CD4-positive, CD25-positive, alpha-beta regulatory T cell (primary cell): ENCODE measurements at places on chromosomes 4 and X. TPM values are rescaled to one million over a fixed set of nuclear protein-coding genes. Genes with fewer than 3 reads are reported as not detected.

DNA sequence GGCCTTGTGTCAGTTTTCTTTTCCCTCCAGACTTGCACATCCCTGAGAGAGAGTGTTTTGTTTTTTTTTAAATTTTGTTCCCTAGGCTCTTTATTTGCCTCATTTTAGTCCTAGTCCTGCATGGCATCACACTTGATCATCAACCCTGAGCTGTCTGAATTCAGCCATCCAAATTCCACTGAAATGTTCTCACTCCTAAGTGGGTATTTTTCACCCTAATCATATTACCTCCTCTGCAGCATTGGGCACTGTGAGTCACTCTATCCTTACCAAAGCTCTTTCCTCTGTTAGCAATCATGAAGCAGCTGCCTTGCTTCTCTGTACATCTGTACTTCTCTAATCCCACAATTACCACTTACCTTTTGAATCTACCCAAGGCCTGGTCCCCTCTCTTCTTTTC, 356.6 kb upstream of the MAGEB2 start:
- no peak overlapping the region for H3K4me3 ChIP-seq
- DNase-seq, result no peak
- H3K36me3 ChIP-seq, result no peaks in the 10 kb centered on the region
- H3K4me1 ChIP-seq, result no peaks in the 10 kb centered on the region
- H3K27ac ChIP-seq, result no peak overlapping the region

The MAGEB10 gene
- total RNA-seq, result not detected

GRCh38 chr4:99645036-99645435, 12.6 kb downstream of the C4orf54 start:
- no peak overlapping the region for H3K27ac ChIP-seq
- no peaks in the 10 kb centered on the region for H3K36me3 ChIP-seq
- no peak overlapping the region for H3K4me3 ChIP-seq
- H3K27me3 ChIP-seq, result peaks cover 2% of the 10 kb centered on the region
- no peaks in the 10 kb centered on the region for H3K4me1 ChIP-seq

- H3K36me3 ChIP-seq, result no peaks in the 10 kb centered on the region
- H3K27me3 ChIP-seq, result peaks cover 2% of the 10 kb centered on the region
- no peak overlapping the region for H3K27ac ChIP-seq
- DNase-seq, result no peak
- H3K4me1 ChIP-seq, result no peaks in the 10 kb centered on the region
Measured at GRCh38 chr4:114040319-114041116, 61.1 kb upstream of the ARSJ start.

The SYP gene
- total RNA-seq, result 1.3 TPM

The HSFX4 gene
- not detected for total RNA-seq
